ENCODE measurements at places on chromosomes 16 and 17. TPM values are rescaled to one million over a fixed set of nuclear protein-coding genes. Genes with fewer than 3 reads are reported as not detected.

GAS7 gene
- total RNA-seq = 0.76 TPM

DNA sequence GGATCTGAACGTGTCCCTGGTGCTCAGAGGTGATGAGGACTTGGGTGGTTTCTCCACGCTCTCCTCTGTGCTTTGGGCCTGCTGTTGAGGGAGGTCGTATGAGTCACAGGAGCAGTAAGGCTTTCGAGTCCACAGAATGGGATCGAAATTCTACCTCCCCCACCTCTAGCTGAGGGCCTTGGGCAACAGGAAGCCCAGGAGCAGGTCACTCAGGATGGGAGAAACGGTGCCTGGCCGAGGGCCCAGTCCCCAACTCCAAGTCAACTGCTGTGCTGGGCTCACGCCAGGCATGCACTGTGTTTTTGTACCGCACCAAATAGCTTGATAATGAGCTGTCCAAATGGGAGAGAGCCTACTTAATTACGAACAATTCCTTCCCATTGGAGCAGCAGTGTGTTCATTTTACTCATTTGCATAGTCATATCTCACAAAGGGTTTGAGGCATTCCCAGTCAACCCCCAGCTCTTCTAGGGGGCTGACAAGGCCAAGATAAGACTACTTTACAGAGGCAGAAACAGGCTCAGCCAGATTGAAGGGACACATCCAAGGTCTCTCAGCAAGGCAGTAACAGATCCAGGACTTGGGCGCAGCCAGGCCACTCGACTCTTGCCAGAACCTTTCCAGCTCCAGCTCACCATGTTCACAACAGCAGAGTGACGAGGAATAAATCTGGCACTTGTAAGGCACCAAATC, 53.6 kb downstream of the WNT3 start:
- DNase-seq = peak; percentile 93

- no peak for DNase-seq
Measured at GRCh38 chr17:29749045-29749825, 126.5 kb upstream of the CORO6 start.

- DNase-seq = no peak
Measured at GRCh38 chr16:2095918-2096582, 39.6 kb downstream of the PKD1 start.

DNA sequence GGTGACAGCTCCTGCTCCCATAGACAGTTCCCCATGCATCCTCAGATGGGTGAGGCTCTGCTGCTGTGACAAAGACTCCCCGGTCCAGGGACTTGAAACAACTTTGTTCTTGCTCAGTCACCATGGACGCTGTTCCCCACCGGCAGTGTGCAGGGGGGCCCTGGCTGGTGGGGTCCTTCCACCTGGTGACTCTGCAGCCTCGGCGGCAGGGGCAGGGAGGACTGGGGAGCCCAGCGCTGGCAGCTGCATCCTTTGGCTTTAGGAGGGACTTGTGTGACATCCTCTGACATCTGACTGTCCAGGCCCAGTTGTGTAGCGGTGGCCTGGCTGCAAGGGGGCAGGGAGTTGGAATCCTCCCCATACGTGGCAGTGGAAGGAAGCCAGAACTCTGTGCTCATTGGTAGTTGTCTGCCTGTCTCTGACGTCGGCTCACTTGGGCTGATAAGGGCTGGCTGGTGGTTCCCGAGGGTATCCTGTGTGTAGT, 107.3 kb downstream of the CMIP start:
- no peak for DNase-seq

DNA sequence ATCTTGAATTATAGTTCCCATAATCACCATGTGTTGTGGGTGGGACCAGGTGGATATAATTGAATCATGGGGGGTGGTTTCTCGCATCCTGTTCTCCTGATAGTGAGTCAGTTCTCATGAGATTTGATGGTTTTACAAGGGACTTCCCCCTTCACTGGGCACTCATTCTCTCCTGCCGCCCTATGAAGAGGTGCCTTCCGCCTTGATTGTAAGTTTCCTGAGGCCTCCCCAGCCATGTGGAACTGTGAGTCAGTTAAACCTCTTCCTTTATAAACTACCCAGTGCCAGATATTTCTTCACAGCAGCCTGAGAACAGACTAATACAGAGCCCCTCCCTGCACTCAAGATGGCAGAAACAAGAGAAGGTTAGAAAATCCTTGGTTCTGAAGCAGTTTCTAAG, 26.4 kb downstream of the LDAF1 start:
- peak; percentile 78 for DNase-seq

KRTAP3-2 gene
- total RNA-seq = not detected

SPNS3 gene
- 0.63 TPM for total RNA-seq

ZPBP2 gene
- total RNA-seq = not detected

C17orf67 gene
- 1.6 TPM for total RNA-seq

- DNase-seq = no peak
Measured at GRCh38 chr16:1182316-1182671, 29.4 kb downstream of the CACNA1H start.

- no peak for DNase-seq
Measured at GRCh38 chr16:11389631-11390565, 44.6 kb downstream of the RMI2 start.

DNA sequence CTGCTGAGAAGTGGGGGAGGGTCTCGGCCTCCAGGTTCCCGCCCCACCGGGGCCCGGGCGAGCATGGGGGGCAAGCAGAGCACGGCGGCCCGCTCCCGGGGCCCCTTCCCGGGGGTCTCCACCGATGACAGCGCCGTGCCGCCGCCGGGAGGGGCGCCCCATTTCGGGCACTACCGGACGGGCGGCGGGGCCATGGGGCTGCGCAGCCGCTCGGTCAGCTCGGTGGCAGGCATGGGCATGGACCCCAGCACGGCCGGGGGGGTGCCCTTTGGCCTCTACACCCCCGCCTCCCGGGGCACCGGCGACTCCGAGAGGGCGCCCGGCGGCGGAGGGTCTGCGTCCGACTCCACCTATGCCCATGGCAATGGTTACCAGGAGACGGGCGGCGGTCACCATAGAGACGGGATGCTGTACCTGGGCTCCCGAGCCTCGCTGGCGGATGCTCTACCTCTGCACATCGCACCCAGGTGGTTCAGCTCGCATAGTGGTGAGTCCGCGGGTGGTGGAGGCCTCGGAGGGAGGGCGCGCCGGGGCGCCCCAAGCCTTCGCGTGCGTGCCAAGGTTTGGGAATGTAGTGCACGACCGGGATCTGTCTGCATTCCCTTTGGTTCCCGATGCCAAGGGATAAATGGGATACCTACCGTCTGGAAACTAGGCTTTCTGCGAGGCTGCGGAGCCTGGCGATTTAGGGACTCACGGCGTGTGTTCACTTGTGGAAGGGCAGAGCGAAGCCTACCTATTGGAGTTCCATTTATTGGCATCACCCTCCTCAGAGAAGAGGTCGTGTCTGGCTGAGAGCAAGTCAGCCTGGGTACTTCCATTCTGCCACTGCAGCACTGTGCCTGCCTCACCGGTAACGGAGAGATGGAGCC, 1.0 kb downstream of the ZNRF1 start:
- DNase-seq = no peak

GRCh38 chr17:59762049-59762823, 54.8 kb downstream of the VMP1 start:
- DNase-seq = peak; percentile 66

GRCh38 chr17:39404542-39405378, 3.3 kb upstream of the FBXL20 start:
- DNase-seq = peak; percentile 91

DNA sequence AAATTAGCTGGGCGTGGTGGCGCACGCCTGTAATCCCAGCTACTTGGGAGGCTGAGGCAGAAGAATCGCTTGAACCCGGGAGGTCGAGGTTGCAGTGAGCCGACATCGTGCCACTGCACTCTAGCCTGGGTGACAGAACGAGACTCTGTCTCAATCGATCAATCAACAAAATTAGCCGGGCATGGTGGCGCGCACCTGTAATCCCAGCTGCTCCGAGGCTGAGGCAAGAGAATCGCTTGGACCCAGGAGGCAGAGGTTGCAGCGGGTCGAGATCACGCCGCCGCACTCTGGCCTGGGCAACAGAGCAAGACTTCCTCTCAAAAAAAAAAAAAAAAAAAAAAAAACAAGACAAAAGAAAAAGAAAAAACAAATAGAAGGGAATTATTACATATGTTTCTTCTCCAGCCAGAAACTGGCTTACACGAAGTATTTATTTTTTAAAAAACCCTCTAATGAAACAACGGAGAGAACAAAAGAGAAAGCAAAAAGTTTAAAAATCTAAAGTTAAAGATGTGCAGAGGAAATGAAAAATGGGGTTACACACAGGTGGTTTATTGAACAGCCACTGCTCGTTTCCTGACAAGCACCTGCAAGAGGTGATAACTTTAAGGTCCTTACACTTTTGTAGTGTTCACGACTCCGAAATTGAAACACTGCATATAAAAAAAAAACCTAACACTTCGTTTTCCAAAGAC, 1.4 kb downstream of the SYNRG start:
- no peak for DNase-seq

Data from HT1080 (cell line).